ENCODE measurements at places on chromosomes 11 and 22.

GRCh38 chr11:77779935-77780334 is 40.6 kb downstream of the RSF1 start:
- no peak for DNase-seq

DNA sequence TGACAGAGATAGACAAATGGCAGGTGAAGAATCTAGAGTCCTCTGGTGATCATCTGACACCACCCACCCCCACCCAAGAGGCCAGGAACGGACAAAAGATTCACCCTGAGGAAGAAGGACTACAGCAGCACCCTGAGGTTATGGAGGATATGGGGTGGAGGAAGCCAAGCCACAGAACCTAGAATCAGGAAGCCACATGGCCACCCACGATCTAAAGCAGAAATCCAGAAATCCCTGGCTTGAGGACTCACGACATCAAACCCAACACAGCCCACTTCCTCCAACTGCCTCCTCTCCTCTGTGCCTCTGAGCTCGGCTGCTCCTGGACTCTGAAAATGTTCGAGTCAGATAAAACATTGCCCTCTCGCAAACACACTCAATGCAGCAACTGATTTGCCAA is 364.3 kb downstream of the SHANK2 start:
- no peak for DNase-seq

- DNase-seq, result peak; percentile 35
Observed at GRCh38 chr11:11810764-11811726, 30.7 kb upstream of the USP47 start.

GRCh38 chr11:34793666-34794065 is 122.5 kb downstream of the APIP start:
- no peak for DNase-seq

- no peak for DNase-seq
Observed at GRCh38 chr11:37502202-37502601, 904.2 kb upstream of the RAG2 start.

GRCh38 chr11:124481365-124482323 is 36.1 kb upstream of the OR8B8 start:
- DNase-seq, result no peak

- no peak for DNase-seq
Observed at GRCh38 chr11:127926721-127927120, 660.6 kb downstream of the ETS1 start.

DNA sequence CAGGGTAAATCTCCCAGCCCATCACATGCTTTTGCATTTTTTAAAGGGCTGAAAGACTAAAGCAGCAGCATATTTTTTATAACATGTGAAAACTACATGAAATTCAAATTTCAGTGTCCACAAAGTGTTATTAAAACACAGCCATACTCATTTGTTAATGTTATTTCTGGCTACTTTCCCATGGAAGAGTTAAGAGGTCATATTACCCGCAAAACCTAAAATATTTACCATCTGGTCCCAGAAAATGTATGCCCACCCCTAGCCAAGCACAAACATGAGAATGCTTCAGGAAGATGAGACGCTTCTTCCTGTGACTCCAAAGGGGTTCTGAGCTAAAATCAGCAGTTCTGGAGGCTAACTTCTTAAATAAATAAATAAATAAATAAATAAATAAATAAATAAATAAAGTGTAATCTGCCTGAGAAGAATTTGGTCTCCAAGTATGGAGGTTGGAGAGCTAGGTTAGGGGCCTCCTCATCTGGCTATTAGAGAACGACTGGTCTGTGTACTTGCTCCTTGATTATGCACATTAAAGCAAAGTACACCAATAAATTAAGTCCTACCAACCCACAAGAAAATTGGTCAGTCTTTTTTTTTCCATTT is 9.7 kb downstream of the IMMP1L start:
- no peak for DNase-seq

GRCh38 chr22:45577746-45578523 is 75.3 kb downstream of the FBLN1 start:
- DNase-seq, result peak; percentile 88

- peak; percentile 77 for DNase-seq
Observed at GRCh38 chr22:17767233-17768065, 6.8 kb downstream of the BID start.

DNA sequence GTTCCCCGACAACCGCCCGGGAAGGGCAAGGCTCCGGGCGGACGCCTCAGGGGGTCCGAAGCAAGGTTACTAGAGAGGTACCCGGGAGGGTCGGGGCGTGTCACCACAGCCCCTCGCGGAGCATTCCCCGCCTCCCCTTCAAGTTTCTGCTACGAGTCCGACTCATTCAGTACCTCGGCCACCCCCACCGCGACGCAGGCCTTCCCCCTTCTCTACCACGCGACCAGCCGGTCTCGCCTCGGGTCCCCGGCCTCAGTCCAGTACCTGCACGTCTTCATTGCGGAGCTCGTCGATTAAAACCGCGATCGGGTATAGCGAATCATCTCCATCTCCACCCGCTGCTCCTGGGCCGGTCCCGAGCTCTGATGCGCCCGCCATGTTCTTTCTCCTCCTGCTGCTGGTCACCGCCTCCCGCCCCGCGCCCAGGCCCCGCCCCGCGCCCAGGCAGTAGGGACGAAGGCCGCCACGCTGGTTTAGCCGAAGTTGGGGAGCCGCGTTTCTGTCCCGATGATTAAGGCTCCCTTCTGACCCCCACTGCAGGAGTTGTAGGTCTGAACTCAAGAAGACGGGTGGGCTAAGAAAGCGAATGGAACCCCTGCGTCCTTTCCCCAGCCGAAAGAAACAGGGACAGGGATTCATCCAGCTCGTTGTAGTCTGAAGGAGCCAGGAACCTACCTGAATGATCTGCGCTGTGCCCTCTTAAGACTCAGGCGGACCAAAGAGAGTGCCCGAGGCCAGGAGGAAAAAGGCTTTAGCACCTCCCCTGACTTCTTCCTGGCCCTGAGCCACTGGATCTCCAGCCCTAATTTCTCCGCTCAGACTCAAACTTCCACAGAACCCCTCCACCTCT is at the start of gene PPP2R1B:
Gene PPP2R1B, minus strand, starts transcription at position 406 of the 850 bp plus-strand sequence. Its CDS starts 28 bp downstream, at position 378.
- DNase-seq, result peak; percentile 81

DNA sequence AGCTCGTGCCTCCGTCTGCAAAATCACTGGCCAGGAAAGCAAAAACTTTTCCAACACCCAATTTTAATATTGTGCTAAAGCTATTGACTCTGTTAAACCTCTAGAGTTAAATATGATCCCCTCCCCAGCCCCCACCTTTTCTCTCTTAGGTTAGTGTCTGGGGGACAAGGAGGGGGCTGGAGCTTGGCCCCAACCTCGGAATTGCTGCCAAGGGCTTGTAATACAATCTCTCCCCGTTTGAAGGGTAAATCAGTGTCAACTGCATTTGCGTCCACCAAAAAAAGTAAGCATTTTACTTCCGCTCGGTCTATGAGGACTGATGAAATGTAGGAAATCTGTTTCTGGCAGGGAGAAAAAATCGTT is at the start of gene GAS2:
Gene GAS2, plus strand, starts transcription at position 287 of the 363 bp plus-strand sequence. CDS start 8,259 bp downstream, outside the sequence.
- DNase-seq, result no peak

GRCh38 chr11:129395432-129395831 is 19.8 kb downstream of the BARX2 start:
- no peak for DNase-seq

- DNase-seq, result no peak
Observed at GRCh38 chr11:79068356-79068755, 372.5 kb downstream of the TENM4 start.

GRCh38 chr11:7520011-7520942 is 6.5 kb downstream of the PPFIBP2 start:
- DNase-seq, result no peak

DNA sequence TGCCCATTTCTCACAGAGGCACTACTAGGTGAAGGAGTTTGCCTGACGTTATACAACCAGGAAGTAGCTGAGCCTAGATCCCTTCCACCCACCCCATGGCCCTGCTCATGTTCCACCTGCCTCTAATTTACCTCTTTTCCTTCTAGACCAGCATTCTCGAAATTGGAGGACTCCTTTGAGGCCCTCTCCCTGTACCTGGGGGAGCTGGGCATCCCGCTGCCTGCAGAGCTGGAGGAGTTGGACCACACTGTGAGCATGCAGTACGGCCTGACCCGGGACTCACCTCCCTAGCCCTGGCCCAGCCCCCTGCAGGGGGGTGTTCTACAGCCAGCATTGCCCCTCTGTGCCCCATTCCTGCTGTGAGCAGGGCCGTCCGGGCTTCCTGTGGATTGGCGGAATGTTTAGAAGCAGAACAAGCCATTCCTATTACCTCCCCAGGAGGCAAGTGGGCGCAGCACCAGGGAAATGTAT is 14.1 kb downstream of the PIK3IP1 start:
- DNase-seq, result no peak

DNA sequence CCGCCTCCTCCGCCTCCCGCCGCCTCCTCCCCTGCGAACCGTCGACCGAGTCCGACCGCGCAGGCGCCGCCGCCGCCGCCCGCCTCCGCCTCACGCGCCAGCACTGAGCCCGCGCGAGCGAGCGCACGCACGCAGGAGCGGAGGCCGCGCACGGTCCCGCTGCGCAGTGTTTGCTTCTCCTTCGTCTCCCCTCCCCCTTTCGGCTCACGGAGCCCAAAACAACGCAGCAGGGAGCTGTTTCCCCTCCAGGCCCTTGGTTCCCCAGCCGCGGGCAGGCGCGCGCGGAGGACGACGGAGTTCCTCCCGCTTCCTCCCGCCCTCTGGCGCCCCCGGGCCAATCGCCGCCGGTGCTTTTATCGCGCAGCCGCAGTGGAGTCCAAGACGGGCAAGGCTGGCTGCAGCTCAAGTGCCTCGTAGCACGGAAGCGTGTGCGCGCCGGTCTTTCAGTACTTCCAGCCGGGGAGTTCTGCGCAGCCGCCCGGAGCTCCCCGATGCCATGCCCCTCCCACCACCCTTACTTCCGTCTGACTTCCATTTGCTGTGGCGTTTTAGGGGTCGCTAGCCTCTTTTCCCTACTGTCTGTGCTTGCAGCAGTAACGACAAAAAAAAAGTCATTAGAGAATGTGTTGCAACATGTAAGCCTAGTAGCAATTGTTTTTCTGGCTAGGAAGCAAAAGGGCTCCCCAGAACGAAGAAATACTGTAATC is at the start of gene HNRNPUL2:
Gene HNRNPUL2, minus strand, starts transcription at position 293 of the 707 bp plus-strand sequence. CDS start 301 bp downstream, outside the sequence.
- peak; percentile 99 for DNase-seq

- no peak for DNase-seq
Observed at GRCh38 chr11:86781546-86781945, 18.8 kb upstream of the PRSS23 start.
